Esophagus squamous epithelium (tissue), 5 donors: ENCODE measurements at places on chromosomes 1 and 21.

DNA sequence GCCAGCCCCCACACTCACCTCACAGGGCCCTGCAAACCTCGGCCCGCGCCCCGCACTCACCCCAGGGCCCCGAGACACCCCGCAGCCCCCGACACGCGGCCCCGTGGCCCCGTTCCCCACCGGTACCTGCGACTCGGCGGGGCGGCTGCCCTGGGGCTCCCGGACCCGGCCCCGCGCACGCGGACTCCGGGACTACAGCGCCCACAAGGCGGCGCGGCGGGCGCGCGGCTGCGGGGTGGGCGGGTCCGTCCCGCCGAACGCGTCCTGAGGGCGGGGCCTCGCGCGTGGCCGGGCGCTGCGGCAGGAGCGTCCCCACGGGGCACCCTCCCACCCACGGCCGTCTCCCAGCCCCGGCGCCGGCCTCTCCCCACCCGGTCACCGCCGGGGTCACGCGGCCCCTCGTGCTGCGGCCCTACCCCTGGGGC, at the start of gene SLC19A1:
TSS of gene SLC19A1 (minus strand) at position 199 of the 425 bp plus-strand sequence. CDS start 4,481 bp downstream, outside the sequence.
- peaks cover 24% of the 10 kb centered on the region for H3K4me1 ChIP-seq
- H3K27me3 ChIP-seq = no peaks in the 10 kb centered on the region
- no peaks in the 10 kb centered on the region for H3K36me3 ChIP-seq
- no peak for DNase-seq
- peak within 1 kb of the TSS; percentile 50 for H3K4me3 ChIP-seq

DNA sequence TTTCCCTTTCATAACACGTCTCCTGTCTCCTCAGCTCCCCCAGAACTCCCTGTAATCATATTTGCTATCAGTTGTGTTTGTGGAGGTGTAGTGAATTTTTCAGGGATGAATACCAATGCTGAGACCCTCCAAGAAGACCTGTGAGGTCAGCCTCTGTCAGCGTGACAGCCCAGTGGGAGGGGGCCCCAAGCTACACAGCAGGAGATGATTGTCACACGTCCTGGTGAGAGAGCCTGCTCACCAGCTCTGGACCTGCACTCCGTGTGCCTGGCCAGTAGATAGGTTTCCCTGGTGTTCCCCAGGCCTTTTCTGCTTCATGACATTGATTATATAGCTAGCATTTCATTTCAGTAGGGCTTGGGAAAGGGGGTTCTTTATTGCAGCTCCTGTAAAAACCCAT, 421.5 kb downstream of the KIF26B start:
- H3K36me3 ChIP-seq = no peaks in the 10 kb centered on the region
- H3K27ac ChIP-seq = no peak overlapping the region
- no peak overlapping the region for H3K4me3 ChIP-seq
- DNase-seq = no peak
- H3K4me1 ChIP-seq = no peaks in the 10 kb centered on the region

DNA sequence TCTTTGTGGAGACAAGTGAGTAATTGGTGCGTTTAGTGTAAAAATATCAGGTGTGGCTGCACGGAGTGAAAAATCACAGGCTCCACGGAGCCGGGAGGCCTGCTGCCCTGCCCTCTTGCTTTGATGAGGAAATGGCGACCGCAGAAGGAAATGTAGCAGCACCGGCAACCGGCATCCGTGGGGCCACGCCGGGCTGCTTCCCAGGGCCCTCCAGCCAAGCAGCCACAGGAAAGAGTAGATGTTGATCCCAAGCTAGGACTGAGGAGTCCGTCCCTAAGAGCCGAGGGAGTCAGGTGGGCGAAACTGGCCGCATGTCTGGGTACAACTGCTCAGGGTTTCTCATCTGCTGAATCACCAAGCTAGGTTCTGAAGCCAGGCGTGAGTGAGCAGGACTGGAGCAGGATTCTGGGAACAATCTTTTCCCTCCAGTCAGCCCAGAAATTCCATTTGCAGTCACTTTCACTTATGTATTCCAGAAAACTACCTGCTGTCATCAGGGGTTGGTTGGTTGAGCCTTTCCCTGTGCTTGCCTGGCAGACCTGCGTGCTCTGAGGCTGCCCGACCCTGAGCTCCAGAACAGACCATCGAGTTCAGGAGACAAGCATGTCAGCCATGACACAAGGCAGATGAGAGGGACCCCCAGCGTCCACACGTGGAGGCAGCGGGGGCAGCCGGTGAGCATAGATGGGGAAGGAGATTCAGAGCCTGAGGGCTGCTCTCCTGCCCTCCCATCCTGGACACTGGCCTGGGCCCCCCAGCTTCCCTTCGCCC, 5.8 kb upstream of the ITGB2 start:
- peaks cover 40% of the 10 kb centered on the region for H3K4me1 ChIP-seq
- H3K36me3 ChIP-seq = no peaks in the 10 kb centered on the region
- H3K27me3 ChIP-seq = peaks cover 4% of the 10 kb centered on the region
- H3K4me3 ChIP-seq = no peak overlapping the region
- DNase-seq = no peak

GRCh38 chr1:175131095-175131494, 61.5 kb downstream of the KIAA0040 start:
- H3K27me3 ChIP-seq = no peaks in the 10 kb centered on the region
- peak overlapping the region; percentile 53 for H3K27ac ChIP-seq
- no peaks in the 10 kb centered on the region for H3K36me3 ChIP-seq
- no peak overlapping the region for H3K4me3 ChIP-seq
- DNase-seq = no peak

GRCh38 chr1:46289976-46290375, 13.4 kb downstream of the LRRC41 start:
- DNase-seq = no peak
- peaks cover 16% of the 10 kb centered on the region for H3K36me3 ChIP-seq
- H3K27me3 ChIP-seq = no peaks in the 10 kb centered on the region
- H3K4me1 ChIP-seq = no peaks in the 10 kb centered on the region
- no peak overlapping the region for H3K4me3 ChIP-seq
- H3K27ac ChIP-seq = no peak overlapping the region

DNA sequence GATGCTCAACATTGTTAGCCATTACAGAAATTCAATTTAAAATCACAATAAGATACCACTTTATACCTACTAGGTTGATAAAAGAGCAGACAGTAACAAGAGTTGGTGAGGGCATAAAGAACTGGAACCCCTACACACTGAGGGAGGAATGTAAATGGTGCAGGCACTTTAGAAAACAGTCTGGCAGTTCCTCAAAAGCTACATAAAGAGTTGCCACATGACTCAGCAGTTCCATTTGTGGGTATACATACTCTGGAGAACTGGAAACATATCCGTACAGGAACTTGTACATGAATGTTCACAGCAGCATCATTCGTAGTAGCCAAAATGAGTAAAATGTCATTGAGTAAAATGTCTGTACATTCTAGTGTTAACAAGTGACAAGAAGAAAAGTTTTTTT, 17.0 kb downstream of the NSL1 start:
- no peak overlapping the region for H3K4me3 ChIP-seq
- H3K36me3 ChIP-seq = no peaks in the 10 kb centered on the region
- no peaks in the 10 kb centered on the region for H3K27me3 ChIP-seq
- no peak overlapping the region for H3K27ac ChIP-seq
- H3K4me1 ChIP-seq = no peaks in the 10 kb centered on the region
- DNase-seq = no peak

DNA sequence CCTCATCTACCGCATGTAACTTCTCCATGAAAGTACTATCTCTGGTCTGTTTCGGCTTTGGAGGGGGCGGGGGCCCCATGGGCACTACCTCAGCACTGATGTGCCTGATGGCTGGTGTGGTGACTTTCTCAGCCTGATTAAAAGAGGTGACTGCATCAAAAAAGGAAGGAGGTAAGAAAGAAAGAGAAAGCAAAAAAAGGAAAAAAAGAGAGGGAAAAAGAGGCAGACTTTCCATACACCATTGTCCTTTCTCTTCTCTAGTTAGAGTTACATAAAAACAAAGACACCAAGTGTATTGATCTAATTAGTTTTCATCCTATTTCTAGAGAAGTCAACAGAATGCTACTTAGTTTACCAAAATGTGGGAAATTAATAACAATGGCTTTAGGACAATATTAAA, 43.3 kb downstream of the GON4L start:
- no peak overlapping the region for H3K27ac ChIP-seq
- no peaks in the 10 kb centered on the region for H3K4me1 ChIP-seq
- H3K4me3 ChIP-seq = no peak overlapping the region
- H3K36me3 ChIP-seq = peaks cover 3% of the 10 kb centered on the region
